Transverse colon (tissue), 4 donors: ENCODE measurements at places on chromosomes 12 and 14. TPM values are rescaled to one million over a fixed set of nuclear protein-coding genes. Genes with fewer than 3 reads are reported as not detected.

GRCh38 chr14:25833341-25834126 is 764.3 kb downstream of the NOVA1 start:
- no peaks in the 10 kb centered on the region for H3K36me3 ChIP-seq
- peak; percentile 11 for DNase-seq
- no peak overlapping the region for H3K4me3 ChIP-seq

GRCh38 chr14:37094502-37094901 is 77.9 kb downstream of the SLC25A21 start:
- H3K4me1 ChIP-seq, result no peaks in the 10 kb centered on the region
- DNase-seq, result no peak
- no peak overlapping the region for H3K27ac ChIP-seq

DNA sequence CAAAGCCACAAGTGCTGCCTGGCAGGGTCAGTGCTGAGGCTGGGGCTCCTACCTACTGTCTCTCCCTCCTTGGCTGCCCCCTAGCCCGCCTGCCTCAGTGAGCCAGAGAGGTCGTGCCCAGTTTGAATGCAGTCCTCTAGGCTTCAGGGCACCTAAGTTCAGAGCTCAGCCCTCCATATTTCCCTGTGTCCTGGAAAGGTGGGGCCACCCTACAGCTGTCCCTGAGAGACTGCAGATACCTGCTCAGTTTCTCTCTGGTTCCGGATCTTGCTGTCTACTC is 142.6 kb downstream of the CALM1 start:
- no peak overlapping the region for H3K27ac ChIP-seq
- no peak for DNase-seq
- H3K36me3 ChIP-seq, result no peaks in the 10 kb centered on the region
- peaks cover 3% of the 10 kb centered on the region for H3K4me1 ChIP-seq
- H3K4me3 ChIP-seq, result no peak overlapping the region

Gene TUBA1B
- total RNA-seq, result 390 TPM

DNA sequence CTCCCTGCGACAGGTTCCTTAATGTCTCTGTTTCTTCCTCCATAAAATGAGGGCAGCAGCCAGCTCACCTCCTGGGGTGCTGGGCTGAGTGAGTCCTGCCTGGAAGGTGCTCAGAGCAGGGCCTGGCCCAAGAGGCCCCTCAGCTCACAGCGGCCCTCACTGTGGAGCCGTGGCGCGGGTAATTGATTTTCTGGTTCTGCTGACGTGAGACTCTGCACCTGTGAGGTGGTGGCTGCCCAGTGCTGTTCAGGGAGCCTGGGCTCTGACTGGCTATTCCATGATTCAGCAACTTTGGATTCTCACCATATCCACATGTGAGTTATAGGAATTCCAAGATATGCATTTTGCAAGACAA is 266.6 kb downstream of the ADGRD1 start:
- H3K27ac ChIP-seq, result no peak overlapping the region
- H3K4me3 ChIP-seq, result no peak overlapping the region
- H3K36me3 ChIP-seq, result no peaks in the 10 kb centered on the region
- peaks cover 7% of the 10 kb centered on the region for H3K4me1 ChIP-seq
- peaks cover 31% of the 10 kb centered on the region for H3K27me3 ChIP-seq

Gene LHX5
- total RNA-seq, result not detected

DNA sequence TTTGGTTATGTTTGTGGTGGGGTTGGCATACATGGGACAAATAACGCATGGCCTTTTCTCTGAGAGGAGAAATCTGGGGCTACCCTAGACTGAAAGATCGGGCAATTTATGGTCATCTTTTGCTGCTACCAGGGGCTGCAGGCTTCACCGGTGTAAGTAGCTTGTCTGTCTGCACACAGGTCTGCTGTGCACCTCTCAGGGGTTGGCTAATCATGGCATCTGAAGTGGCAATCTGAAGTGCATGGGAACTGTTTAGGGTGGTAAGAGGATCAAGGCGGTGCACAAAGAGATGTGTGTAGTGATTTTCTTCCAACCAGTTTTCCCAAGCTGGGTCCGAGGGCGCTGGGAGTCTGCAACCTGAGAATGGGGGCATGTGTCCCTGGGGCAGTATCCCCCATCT is 141.3 kb downstream of the EMP1 start:
- no peak overlapping the region for H3K4me3 ChIP-seq
- H3K27ac ChIP-seq, result no peak overlapping the region
- H3K4me1 ChIP-seq, result no peaks in the 10 kb centered on the region
- H3K36me3 ChIP-seq, result no peaks in the 10 kb centered on the region
- no peak for DNase-seq

DNA sequence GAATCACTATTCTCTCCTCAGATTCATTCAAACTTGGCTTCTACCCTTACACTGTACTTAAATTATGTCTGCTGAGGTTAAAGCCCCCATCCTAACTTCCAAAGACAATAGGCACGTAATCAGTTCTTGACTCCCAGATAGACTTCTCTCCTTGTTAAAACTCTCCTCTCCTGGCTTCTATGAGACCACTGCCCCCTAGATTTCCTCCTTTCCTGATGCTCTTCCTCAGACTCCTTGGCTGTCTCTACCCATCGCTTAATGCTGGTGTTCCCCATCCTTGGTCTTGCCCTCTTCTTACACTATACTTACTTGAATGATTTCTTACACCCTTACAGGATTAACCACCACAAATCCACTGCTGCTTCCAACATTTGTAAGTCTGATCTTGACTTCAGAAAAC is 32.8 kb downstream of the TC2N start:
- no peak overlapping the region for H3K27ac ChIP-seq
- peaks cover 9% of the 10 kb centered on the region for H3K4me1 ChIP-seq
- H3K27me3 ChIP-seq, result peaks cover 15% of the 10 kb centered on the region
- H3K36me3 ChIP-seq, result no peaks in the 10 kb centered on the region
- H3K4me3 ChIP-seq, result peak overlapping the region; percentile 78

Gene ERO1A
- 42.9 TPM for total RNA-seq
